ENCODE measurements at places on chromosomes 12 and 14. TPM values are rescaled to one million over a fixed set of nuclear protein-coding genes. Genes with fewer than 3 reads are reported as not detected.

The CEBPE gene
- not detected for total RNA-seq

The IFNG-AS1 gene
- not detected for total RNA-seq

The SOX5 gene
- not detected for total RNA-seq

The CLEC6A gene
- not detected for total RNA-seq

The OXA1L gene
- total RNA-seq: 168 TPM

The LYZ gene
- total RNA-seq: 2.2 TPM

The PPP1R1A gene
- total RNA-seq: not detected

The BAZ1A gene
- 30.7 TPM for total RNA-seq

The CLEC14A gene
- not detected for total RNA-seq

The SERPINA9 gene
- not detected for total RNA-seq

The TSPAN19 gene
- 0.18 TPM for total RNA-seq

The CPNE6 gene
- total RNA-seq: not detected

The USP44 gene
- not detected for total RNA-seq

Measured in A549 treated with RU486 at 1 μM for 4 hours (cell line).